Right hindlimb (tissue), 1 donor: ENCODE measurements at places on chromosomes 12 and 14.

DNA sequence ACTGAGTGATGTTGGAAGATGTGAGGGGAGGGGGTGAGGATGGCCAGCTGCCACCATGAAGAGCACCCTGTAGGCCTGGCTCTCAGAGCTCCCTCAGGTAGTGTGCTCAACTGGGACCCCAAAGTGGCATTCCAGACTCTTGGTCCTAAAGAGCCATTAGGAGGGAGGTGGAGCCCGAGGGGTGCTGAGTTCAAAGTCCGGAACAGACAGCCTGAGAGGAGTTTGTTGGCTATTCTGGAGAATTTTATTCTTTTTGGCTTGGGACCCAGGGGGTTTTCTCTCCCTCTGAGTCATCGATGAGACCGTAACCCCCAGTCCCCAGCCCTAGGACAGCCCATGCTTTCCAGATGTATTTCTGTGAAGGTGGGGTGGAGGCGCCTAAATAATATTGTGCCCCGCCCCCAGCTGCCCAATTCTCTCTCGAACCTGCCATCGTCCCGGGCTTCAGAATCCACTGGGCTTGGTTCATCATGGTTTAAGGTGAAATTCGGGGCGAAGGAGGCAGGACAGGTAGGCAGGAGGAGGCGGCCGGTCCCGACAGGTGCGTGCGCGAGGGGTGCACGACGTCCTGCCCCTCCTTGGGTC lies 690 bp upstream of the RBP5 start:
- no peak for DNase-seq

GRCh38 chr12:38788106-38788505 lies 117.3 kb downstream of the CPNE8 start:
- no peak for DNase-seq

DNA sequence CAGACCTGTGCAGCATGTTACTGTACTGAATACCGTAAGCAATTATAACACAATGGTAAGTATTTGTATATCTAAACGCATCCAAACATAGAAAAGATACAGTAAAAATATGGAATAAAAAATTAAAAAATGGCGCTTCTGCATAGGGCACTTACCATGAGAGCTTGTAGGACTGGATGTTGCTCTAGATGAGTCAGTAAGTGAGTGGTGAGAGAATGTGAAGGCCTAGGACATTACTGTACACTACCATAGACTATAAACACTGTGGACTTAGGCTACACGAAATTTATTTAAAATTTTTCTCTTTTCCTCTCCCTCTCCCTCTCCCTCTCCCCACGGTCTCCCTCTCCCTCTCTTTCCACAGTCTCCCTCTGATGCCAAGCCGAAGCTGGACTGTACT lies 194.5 kb upstream of the CDKN3 start:
- DNase-seq: no peak

DNA sequence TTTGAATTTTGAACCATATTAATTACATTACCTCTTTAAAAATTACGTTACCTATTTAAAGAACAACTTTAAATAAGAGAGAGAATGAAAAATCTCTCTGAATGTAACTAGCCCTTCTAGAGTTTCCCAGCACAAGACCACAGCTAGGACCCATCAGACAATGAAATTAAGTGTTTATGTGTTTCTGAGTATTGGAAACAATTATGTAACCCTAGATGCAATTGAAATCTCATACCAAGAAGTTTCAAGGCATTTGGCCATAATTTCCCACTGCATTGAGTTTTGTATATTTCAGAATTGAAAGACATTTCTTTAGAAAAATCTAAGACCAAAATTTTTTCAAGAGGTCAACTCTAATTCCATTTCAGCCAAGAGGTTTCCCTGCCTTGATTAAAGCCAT lies 47.1 kb downstream of the SERPINA3 start:
- no peak for DNase-seq

- DNase-seq: no peak
Measured at GRCh38 chr12:106106061-106106566, 32.6 kb downstream of the NUAK1 start.

GRCh38 chr14:101467181-101467926 lies 93.9 kb upstream of the DIO3 start:
- no peak for DNase-seq

- DNase-seq: no peak
Measured at GRCh38 chr14:76653875-76654572, 107.2 kb upstream of the VASH1 start.

GRCh38 chr12:79527473-79527872 lies 163.3 kb downstream of the PAWR start:
- no peak for DNase-seq

- DNase-seq: no peak
Measured at GRCh38 chr14:58712357-58712756, 74.6 kb downstream of the DACT1 start.

DNA sequence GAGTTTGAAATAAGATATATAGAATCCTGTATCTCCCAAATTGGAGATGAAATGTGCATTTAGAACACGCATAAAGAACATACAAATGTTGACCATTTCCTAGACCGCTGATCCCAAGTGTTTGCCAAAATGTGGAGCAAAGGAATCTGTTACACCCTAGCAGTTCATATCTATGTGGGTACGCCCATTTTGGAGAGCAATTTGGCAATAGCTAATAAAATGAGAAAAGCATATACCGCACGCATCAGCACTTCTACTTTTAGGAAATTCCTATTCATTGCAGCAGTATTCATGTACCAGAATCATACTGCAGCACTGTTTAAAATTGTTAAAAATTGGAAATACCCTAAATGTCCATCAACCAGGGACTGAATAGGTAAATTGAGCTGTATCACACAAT lies 937.8 kb downstream of the BCL11B start:
- DNase-seq: peak; percentile 21

DNA sequence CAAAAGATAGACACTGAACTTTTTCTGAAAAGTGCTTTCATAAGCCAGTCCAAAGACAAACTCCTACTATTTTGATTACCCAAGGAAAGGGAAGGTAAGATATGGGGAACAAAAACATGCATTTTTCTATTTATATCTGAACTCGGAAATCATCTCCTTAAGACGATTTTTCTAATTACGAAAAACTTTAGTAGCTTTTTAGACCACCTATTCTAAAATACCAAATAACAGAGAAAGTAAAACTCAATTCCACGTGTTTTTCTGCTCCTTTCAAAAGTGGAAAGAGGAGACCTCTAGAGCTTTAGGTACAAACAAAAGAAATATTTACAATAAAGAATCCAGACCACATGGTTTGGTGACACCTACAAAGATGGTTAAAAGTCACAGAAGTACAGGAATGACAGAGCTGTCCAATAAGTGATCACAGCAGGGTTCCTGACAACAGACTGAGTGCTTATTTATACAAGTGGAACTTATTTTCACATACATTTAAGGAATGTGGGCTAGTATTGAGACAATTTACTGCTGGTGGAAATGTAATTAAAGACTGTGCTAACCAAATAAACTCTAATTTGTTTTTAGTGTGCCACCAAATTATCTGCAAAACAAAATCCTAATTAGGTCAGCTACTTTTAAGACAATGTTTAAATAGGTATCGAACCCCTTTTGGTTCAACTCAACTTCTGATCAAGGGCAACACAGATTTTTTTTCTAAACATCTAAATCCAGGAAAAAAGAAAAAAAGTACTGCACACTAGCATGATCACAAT lies 2.4 kb downstream of the LRIG3 start:
- DNase-seq: no peak

GRCh38 chr14:100047600-100047999 lies 17.6 kb upstream of the EVL start:
- DNase-seq: no peak

DNA sequence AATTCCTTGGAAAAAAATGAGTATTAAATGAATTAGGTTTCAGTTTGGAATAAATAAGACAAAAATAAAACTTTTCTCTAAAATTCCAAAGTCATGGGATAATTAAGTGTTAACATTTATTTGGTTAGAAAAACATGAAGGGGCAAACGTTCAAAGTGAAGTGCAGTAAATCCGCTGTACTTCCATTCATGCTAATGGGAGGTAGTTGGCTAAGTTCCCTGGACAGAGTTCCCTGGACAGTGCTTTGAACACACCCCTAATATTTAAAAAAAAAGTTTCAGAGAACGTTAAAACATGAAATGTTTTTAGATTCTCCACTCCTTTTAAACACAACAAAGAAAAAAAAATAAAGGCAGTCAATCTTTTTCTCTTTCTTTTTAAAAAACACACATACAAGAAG lies 16.3 kb downstream of the ALX1 start:
- no peak for DNase-seq

GRCh38 chr12:53122961-53123468 lies 19.7 kb downstream of the SOAT2 start:
- no peak for DNase-seq

- DNase-seq: no peak
Measured at GRCh38 chr12:51837286-51837685, 11.2 kb downstream of the FIGNL2 start.

GRCh38 chr12:43621262-43621661 lies 69.3 kb upstream of the ADAMTS20 start:
- no peak for DNase-seq

- no peak for DNase-seq
Measured at GRCh38 chr14:92846162-92846897, 52.2 kb downstream of the GOLGA5 start.

- DNase-seq: no peak
Measured at GRCh38 chr12:54601841-54602240, 13.4 kb upstream of the PPP1R1A start.

DNA sequence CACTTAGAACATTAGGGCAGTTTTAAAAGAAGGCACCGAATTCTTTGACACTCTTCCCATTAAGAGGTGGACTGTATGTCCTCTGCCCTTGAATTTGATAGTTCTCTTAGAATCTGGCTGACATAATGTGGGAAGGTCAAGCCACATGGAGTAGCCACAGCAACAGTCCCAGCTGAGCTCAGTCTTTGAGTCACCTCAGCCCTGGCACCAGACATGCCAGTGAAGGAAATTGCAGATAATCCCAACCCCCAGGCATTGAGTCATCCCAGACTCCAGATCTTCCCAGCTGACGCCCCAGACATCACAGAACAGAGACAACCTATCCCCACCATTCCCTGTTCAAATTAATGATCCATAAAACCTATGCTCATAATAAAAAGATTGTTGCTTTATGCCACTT lies 83.4 kb downstream of the GTF2A1 start:
- DNase-seq: no peak

DNA sequence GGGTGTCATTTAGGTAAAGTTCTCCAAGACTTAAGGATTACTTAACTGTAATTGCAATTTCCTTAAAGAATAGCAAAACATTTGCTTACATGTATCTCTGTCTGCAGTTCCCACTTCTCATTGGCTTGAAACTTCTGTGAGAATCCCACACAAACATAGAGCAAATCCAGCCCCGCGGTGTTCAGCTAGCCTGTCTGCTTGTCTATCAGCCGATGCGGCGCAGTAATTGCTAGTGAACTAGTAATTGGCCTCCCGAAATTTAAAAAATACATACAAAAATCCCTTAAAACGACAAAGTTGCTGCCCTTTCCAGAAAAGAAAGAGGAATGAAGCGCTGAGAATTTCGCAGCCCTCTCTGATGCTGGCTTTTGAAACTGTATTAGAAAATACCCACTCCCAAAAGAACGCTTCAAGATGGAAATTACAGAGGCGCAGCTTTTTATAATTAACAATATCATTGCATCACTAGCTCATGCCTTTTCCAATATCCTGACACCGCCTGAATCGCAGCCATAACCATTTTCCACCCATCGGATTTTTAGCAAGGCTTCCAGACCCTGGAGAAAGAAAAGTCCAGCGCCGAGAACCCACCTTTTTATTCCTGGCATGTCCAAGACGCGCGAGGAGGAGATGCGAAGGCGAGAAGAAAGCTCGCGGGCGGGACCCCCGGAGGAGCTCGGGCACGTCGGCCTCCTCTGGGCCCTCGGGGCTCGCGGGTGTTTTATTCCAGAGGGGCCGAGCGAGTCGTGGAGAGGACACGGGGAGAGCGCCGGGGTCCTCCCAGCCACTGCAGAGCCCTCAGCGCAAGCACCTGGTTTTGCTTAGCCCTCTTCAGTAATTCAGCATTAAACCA lies 646 bp downstream of the FBLN5 start:
- DNase-seq: peak; percentile 72

- no peak for DNase-seq
Measured at GRCh38 chr12:117261247-117261646, 71.0 kb upstream of the FBXO21 start.

- no peak for DNase-seq
Measured at GRCh38 chr12:79174626-79175025, 310.1 kb downstream of the SYT1 start.

DNA sequence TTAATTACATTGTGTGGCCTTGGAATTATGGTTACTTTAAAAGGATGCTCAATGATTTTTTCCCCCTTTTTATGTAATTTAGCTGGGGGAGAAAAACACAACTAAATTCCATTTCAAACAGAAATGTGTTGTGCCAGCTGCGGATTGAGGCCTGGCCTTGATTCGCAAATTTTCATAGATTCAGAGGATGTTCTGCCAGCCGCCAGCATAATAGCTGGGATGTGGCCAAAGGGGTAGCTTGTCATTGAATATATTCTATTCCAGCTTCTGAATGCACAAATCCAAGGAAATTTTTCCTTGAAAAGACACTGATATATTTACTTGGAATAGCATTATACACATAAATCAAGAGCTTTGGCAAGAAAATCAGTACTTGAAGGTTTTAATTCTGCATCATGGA lies 43.7 kb downstream of the TRHDE start:
- no peak for DNase-seq

DNA sequence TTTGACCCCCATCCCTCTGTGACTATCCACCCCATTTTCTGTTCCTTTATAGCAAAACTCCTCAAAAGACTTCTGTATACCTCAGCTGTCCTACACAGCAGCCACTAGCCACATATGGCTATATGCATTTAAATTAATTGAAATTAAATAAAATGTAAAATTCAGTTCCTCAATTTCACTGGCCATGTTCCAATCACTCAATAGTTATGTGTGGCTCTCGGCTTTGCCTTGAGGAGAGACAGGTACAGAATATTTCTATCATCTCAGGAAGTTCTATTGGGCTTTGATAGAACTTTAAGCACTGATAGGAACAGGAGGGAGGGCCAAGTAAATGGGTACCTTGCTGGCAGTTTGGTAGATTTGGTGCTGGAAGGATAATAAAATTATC lies 280.3 kb upstream of the AMIGO2 start:
- DNase-seq: no peak

- DNase-seq: no peak
Measured at GRCh38 chr14:96639550-96639949, 137.4 kb downstream of the PAPOLA start.

GRCh38 chr12:6145564-6145963 lies 21.1 kb upstream of the VWF start:
- no peak for DNase-seq

GRCh38 chr12:116236148-116236731 lies 41.3 kb downstream of the MED13L start:
- DNase-seq: peak; percentile 36

GRCh38 chr14:68816183-68816942 lies 23.5 kb upstream of the ZFP36L1 start:
- peak; percentile 96 for DNase-seq

GRCh38 chr12:110849221-110849620 lies 2.4 kb downstream of the CCDC63 start:
- DNase-seq: no peak

DNA sequence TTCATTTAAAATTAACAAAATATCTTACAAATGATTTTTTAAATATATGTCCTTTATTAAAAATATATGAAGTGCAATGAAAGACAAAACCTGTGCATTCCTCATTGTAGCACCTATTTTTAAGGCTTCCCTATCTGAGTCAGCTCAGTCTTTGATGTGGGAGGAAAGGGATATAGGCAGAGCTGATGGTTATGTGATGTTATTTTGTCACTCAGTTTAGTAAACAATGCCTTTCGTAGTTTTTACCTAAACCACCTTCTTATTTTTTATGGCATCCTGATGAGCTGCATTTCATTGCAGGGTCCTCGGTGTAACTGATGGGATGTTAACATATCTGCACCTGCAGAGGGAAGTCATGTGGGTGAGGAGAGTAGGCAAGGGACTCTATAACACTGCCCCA lies 58.9 kb upstream of the FRMD6 start:
- no peak for DNase-seq
